ENCODE measurements at places on chromosomes 11 and 22.

- DNase-seq = no peak
Measured at GRCh38 chr11:44237156-44237555, 72.8 kb downstream of the ALX4 start.

- no peak for DNase-seq
Measured at GRCh38 chr11:3685923-3686322, 14.7 kb upstream of the CHRNA10 start.

- no peak for DNase-seq
Measured at GRCh38 chr11:101030692-101031091, 98.9 kb downstream of the PGR start.

- no peak for DNase-seq
Measured at GRCh38 chr22:28548406-28548805, 131.2 kb downstream of the TTC28 start.

DNA sequence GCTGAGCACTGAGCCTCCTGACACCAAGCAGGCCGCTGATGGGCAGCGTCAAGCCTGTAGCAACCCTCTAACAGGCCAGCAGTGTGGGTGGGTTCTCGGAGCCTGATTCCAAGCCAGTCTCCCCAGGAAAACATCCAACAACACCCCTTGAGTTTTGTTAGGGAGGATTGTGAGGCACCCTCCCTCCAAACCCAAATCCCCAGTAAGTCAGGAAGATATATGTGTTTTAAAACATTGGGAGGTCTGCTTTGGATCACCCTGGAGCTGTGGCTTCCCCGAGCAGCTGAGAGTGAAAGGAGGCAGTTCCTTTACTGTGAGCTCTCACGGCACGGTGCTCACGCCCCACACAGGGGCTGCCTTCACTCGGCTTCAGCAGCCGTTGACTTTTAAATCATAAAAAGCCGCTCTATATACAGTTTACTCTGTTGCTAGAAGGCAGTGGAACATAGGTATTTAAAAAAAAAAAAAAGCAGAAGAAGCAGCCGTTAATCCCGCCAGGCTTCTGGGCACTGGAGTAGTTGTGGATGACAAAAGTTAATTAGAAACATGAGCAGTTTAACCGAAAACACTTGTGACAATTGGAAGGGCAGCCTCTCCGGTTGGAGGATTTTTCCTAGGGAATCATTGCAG is 218.6 kb downstream of the NAV2 start:
- no peak for DNase-seq

- peak; percentile 55 for DNase-seq
Measured at GRCh38 chr22:23219822-23220484, 39.6 kb downstream of the BCR start.

DNA sequence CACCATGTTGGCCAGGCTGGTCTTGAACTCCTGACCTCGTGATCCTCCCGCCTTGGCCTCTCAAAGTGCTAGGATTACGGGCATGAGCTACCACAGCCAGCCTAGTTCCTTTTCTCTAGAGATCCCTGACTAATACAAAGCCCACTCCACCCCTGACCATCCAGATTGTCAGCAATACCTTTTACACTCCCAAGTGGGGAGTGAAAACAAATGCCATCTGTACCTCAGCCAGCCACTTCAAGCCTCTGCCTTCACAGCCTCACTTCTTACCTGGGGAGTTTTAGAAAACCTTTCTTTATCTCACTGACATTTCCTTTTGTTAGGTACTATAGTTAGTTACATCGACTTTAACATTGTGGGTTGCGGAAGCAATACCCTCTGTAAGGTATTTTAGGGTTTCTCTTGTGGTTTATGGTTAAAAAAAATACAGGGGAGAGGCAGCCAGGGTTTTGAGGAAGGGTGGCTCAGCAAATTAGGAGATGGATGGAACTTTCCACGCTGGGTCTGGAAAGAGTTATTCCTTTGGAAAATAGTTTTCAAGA is 8.9 kb downstream of the TOM1 start:
- no peak for DNase-seq

DNA sequence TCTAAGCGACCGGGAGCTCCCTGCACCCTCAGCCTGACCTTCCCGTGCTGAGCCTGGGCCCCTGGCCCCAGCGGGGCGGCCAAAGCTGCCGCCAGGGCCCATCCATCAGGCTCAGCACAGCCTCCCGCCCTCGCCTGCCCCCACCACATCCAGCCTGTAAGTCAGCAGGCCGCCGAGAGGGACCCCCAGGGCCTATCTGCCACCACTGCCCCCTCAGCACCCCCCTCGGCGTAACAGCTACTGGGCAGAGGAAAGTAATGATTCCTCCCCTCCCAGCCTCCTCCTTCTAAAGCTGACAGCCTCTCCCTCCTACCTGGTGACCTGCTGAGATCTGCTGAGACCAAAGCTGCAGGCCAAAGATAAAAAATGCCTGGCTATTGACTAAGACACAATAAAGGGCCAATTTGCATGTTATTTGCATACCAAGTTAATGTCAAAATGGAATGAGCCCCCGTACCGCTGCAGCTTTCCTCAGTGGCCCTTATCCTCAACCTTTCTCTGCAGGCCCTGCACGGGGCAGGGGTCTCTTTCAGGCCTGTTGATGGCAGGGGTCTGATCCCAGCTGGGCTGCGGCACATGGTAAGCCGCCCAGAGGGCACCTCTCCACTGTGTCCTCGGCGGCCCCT is 51.6 kb downstream of the RPUSD4 start:
- DNase-seq = no peak

DNA sequence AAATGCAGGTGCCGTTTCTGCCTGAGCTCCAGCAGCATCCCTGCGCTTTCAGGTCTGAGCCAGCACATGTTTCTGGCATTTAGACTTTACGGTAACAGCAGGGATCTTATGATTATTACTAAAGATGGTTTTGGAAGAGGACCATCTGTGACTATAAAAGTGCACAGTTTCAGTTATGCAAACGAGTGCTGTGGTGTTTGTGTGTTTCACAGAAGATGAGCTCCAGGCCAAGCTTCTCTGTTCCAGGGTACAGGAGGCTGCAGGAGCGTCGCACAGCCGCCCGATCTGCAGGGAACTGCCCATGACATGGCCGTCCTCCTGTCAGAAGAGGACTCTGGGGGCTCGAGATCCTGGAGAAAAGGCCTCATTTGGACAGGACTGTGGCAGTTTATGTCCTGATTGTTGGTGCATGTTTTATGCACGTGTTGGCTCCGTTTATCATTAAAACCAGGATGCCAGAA is 297.3 kb downstream of the TBC1D22A start:
- DNase-seq = no peak

DNA sequence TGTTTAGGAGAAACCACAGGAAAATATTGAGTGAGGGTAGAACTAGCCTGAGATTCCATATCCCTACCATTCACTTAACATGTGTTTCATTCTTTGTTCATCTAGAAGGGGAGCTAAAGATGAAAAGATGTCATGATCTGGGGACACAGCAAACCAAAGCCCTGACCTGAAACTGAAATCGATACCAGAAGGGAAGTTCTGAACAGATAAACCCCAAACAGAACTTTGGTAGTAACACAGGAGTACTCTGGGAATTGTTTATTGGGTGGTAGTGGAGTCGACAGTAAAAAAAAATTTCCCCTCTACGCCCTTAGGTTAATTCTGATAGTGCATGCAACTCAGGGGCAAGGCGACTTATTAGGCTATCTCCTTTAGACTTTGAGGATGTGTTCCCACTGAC is 27.2 kb downstream of the OR2AT4 start:
- DNase-seq = no peak

- DNase-seq = no peak
Measured at GRCh38 chr11:83035070-83035854, 36.4 kb downstream of the RAB30 start.

DNA sequence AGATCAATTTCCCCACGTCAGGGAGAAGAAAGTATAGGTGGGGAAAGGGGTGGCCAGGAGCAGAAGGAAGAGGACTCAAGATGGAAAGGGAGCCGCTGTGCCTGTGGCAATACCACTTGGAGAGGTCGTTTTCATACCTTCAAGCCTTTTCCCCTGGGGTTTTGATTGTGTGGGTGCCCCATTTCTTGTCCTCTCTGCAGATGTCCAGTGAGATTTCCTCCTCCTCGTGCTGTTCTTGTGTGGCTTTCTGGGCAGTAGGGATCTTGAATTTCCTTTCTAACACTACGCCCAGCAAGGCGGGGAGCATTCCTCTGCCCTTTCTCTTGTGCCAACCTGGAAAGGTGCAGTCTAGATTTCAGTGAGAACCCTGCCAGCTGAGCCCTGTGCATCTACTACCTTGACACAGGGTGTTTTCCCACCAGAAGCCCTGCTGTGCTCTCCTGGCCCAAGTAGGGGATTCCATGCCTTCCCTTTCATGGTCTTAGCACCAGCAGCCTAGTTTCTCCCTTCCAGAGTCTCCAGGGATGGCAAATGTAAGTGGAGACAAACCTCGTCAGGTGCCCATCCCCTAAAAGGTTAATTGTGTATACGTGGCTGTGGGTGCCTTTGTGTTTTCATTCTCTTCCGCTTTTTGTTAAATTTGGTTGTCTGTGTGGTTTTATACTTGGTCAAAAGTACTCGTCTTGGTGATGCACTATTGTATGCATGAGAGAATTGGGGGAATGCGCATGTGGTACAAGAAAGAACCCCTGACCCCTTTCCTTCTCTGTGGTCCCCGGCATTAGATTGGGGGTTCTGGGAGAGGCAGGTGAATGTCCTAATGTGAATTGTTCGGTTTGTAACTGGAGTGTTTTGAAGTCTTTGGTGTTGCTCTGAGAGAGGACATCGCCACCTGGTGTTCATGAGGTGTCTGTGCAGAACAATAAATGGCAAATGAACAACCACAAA is 71.4 kb upstream of the MPEG1 start:
- peak; percentile 83 for DNase-seq

- no peak for DNase-seq
Measured at GRCh38 chr11:17905477-17905876, 107.4 kb downstream of the SERGEF start.

DNA sequence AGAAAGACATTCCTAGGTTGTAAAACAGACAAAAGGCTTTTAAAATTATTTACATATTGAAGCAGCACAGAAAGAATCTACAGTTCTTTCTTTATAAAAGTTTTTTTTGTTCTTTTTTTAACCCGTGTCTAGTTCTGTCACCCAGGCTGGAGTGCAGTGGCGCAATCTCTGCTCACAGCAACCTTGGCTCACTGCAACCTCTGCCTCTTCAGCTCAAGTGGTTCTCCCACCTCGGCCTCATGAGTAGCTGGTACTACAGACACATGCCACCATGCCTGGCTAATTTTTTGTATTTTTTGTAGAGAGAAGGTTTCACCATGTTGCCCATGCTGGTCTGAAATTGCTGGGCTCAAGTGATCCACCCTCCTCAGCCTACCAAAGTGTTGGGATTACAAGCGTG is 3.8 kb upstream of the INCENP start:
- DNase-seq = no peak

GRCh38 chr11:117693344-117693743 is 103.7 kb downstream of the DSCAML1 start:
- DNase-seq = no peak

- DNase-seq = no peak
Measured at GRCh38 chr11:109264128-109264527, 157.9 kb upstream of the C11orf87 start.

DNA sequence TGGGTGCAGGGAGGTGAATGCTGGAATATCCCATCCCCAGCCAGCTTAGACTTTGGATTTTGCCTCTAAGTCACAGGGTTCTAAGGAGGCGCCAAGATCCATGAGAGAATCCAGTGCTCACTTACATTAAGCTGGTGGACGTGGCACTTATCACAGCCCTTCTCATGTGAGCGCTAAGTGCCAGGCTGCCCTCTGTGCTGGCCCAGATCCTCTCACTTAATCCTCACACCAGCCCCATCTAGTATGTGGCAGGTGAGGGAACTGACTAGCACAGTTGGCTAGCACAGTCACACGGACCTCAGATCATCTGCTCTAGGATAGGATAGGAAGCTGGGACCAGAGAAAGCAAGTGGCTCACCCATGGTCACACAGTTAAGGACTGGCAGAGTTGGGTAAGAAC is 3.6 kb downstream of the HMOX1 start:
- DNase-seq = no peak

DNA sequence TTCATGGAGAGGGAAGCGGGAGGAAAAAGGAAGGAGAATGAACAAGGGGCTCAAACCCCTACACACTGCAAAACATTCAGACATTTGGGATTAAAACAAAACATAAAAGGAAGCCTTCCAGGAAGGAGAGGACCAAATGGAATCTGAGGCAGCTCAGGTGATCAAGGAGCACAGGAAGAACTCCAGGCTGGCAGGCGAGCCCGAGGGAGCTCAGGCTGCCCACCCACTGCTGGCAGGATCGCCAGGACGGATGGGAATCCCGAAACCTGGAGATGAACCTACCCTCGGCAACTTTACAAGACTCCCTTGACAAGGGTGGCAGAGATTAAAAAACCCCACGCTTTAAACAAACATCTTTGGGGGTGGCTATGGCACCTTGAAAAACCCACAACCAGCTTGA is 5.0 kb upstream of the PYGM start:
- no peak for DNase-seq

- no peak for DNase-seq
Measured at GRCh38 chr22:19691007-19691720, 23.1 kb upstream of the SEPTIN5 start.

GRCh38 chr11:117413616-117414015 is 86.0 kb downstream of the CEP164 start:
- DNase-seq = no peak

DNA sequence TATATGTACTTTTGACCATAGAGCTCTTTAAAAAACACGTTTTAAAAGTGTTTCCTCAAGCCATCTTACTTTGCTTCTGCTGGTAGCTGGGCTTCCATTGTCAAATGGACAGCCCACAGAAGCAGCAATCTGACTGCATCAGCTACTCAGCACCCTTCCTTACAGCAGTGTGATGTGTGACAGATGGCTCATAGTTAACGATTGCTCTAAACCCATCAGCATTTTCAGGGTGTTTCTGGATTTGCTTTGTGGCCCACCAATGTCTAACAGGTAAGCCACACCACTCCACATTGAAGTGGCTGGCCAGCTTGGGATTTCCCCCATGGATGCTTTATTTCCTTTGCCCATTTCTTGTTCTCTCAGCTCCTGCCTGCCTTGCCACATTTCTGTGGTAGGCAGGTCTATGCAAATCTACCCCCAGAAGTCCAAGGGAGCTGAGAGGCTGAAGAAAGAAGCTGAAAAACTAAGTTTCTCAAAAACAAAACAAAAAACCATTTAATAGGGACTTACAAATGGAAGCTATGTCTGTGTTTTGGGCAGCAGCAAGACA is 7.3 kb upstream of the FAR1 start:
- no peak for DNase-seq
